ENCODE measurements at places on chromosomes 6 and 20.
A peak's percentile ranks its signal among the peaks of the same experiment; 100 is the strongest.

DNA sequence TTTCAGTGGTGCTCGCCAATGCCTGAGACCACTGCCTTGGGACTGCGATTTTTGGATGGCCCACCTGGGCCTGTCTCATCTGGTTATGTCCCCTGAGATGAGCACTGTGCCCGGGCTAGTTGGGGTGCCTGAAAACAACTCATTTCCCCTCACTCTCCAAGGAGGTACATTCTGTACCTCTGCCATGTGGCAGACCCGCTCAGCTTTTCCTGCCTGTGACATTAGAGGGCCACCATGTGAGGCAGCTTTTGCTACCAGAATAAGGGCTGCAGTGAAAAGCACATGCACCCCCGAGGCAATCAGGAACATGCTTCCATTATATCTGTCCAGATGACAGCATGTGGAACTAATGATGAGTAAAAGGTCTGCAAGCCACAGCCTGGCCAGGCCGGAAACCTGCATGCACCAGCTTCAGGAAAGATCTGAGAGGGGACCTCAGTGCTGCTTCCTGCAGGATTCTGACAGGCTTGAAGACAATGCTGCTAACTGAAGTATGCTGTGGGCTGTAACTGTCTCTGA lies 11.3 kb upstream of the SRSF6 start:
- no peak for DNase-seq

DNA sequence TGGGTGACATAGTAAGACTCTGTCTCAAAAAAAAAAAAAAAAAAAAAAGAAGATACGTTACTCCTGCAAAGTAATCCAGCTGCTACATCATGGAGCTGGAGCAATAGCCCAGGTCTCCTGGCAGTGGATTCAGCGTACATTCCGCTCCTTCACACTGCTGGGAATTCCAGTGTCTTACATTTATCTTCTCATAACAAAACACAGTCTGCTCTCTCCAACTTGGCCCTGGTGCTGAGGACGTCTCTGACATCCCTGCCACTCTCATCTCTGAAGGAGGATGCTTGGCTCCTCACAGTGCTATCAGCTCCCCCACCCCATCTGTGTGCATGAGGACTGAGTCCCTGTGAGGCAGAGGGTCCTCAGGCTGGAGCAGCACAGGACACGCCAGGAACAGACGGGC lies 529.8 kb downstream of the CD83 start:
- DNase-seq: no peak

GRCh38 chr6:12222405-12223366 lies 67.5 kb upstream of the EDN1 start:
- DNase-seq: no peak

GRCh38 chr6:71393981-71394432 lies 105.4 kb downstream of the OGFRL1 start:
- no peak for DNase-seq

GRCh38 chr6:134307870-134308269 lies 10.0 kb downstream of the SGK1 start:
- DNase-seq: no peak

DNA sequence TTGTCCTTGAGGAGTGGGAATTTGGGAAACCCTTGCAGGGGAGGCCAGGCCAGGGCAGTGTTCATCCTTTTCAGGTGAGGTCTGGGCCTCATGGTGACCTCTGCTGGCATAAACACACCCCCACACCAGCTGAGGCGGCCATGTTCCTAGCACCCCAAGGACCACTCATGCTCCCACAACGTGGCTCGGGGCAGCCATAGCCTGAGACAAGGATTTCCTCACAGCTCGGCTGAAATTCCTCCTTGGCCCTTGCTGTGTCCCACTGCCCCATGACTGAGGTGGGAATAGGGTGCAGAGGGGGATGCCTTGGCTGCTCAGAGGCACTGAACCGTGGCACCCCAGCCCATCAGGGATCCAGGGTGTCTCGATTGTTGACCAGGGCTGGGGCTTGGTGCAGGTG lies 27.3 kb upstream of the SPDEF start:
- DNase-seq: no peak

- DNase-seq: no peak
Observed at GRCh38 chr6:132713352-132714134, at the start of gene VNN1. Gene VNN1 (minus strand): TSS chr6:132714055. CDS start chr6:132714035, 20 bp downstream.

- DNase-seq: no peak
Observed at GRCh38 chr6:42352856-42353564, 98.7 kb downstream of the TRERF1 start.

GRCh38 chr20:46803123-46804020 lies 91.3 kb upstream of the EYA2 start:
- DNase-seq: no peak

- DNase-seq: no peak
Observed at GRCh38 chr20:60228255-60228654, 270.0 kb downstream of the CDH26 start.

- no peak for DNase-seq
Observed at GRCh38 chr6:156752666-156753301, 24.4 kb upstream of the ARID1B start.

DNA sequence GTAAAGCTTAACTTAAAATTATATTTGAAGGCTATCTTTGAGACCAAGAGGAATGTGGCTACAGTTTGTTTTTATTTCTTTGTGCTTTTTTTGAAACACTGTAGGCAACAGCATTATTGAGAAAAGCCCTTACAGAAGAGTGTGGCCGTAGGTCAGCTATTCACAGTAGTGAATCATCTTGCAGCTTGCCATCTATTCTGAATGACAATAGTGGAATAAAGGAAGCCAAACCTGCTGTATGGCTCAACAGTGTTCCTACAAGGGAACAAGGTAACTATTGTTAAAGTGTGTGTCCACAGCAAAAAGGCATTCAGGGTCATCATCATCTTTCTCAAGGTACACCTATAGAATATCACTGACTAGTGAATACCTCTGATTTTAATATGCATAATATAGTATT lies 88.5 kb downstream of the KIZ start:
- DNase-seq: no peak

GRCh38 chr6:123091896-123092271 lies 95.8 kb downstream of the CLVS2 start:
- no peak for DNase-seq

DNA sequence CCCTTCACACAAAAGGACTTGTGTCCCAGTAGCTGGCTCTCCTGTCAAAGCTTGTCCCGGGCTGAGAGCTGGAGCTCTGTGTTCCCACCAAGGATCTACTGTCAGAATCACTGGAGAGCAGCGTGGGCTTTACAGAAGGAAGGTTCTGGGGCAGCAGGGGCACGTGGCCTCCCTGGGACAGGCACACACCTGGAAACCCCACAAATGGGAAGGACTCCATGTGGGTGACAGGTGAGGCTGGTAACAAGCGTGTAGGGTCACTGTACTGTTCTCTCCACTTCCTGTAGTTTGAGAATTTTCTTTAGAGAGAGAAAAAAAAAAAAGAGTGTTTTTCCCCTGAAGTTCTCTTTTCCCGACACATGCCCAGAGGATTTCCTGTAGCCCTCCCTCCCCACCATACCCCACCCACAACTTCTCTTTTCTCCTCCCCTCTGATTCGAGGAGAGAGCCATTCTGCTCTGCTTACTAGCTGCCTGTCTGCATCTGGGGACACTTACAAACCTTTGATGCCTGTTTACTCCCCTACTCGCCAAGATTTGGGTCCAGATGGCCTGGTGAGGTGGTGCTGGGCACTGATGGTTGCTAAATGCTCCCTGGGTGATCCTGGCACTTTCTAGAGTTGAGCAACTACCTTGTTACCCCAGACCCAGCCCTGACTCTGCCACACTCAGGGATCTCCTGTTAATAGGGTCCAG lies 84.1 kb upstream of the SIRPA start:
- DNase-seq: no peak

- no peak for DNase-seq
Observed at GRCh38 chr6:109461733-109462526, 6.4 kb upstream of the MICAL1 start.

- no peak for DNase-seq
Observed at GRCh38 chr6:129604321-129604720, 105.7 kb downstream of the ARHGAP18 start.

DNA sequence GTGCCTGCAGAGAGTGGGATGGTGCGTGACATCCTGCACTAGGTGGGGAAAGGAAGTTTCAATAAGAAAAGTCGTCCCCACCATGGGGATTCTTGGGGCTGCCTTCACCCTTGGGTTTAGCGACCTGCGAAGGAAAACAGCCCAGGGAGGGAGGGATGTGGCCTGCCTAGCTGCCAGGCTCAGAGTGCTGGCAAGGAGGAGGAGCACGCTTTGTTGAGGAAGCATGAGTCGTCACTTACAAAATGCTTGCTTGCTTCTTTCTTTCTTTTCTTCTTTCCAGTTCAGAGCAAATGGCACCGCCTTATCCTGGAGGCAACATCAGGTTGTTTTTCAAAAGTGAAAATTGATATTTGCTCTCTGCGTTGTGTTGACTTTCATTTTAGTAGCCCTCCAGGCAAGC lies 123.2 kb downstream of the TFAP2C start:
- no peak for DNase-seq

- DNase-seq: no peak
Observed at GRCh38 chr6:139109558-139109957, 25.3 kb upstream of the HECA start.

DNA sequence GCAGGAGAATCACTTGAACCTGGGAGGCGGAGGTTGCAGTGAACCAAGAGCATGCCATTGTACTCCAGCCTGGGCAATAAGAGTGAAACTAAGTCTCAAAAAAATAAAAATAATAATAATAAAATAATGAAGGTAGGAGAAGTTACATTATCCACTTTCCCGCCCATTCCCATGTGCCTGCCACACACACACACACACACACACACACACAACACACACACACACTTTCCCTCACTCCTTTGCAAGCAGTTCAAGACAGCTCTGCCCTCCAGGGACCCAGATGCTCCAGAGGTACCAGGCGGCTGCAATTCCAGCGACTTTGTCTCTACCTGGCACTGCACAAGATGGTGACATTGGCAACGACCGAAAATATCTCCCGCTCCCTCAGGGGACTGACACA lies 224.8 kb upstream of the JARID2 start:
- DNase-seq: no peak

DNA sequence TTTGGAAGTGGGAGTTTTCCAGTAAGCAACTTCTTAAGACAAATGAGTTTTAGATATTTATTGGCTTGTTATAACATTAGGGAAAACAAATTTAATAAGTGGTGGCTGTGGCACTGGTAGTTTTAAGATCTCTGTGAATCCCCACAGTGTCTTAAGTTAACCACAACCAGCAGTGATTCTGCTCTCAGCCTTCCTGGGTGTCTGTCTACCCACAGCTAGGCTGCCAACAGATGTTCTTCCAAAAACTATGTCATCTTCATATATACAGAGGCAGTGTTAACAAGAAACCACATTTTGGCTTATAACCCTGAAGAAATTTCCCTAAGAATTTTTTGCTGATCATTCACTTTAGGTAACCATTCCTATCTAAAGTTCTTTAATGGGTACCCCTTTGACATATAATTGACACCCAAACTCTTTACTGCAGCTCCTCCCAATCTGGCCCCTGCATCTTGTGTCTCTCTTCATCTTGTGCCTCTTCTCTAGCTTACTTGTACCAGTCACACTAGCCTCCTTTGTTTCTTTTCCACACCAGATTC lies 52.7 kb downstream of the TOP1 start:
- DNase-seq: no peak

DNA sequence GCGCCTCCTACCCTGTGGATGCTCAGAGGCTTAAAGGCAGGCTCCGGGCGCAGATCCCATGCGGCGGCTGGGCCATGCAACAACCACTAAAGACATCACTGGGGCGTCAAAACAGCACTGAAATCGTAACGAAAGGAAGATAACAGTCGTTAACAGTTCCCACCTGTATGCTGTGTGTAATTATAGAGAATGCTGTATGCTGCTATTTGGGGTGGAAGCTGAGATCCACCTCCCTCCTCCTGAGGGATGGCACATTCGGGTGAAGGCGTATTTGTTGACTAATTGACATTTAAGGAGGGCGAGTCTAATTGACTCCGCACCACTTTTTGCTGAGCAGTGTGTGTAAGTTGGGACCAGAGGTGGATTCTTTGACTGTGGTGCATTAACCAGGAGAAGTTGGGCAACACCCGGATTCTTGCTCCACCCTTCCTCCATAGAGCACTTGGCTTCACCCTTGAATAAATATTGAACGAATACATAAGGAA lies 687 bp downstream of the SLC35A1 start:
- no peak for DNase-seq

DNA sequence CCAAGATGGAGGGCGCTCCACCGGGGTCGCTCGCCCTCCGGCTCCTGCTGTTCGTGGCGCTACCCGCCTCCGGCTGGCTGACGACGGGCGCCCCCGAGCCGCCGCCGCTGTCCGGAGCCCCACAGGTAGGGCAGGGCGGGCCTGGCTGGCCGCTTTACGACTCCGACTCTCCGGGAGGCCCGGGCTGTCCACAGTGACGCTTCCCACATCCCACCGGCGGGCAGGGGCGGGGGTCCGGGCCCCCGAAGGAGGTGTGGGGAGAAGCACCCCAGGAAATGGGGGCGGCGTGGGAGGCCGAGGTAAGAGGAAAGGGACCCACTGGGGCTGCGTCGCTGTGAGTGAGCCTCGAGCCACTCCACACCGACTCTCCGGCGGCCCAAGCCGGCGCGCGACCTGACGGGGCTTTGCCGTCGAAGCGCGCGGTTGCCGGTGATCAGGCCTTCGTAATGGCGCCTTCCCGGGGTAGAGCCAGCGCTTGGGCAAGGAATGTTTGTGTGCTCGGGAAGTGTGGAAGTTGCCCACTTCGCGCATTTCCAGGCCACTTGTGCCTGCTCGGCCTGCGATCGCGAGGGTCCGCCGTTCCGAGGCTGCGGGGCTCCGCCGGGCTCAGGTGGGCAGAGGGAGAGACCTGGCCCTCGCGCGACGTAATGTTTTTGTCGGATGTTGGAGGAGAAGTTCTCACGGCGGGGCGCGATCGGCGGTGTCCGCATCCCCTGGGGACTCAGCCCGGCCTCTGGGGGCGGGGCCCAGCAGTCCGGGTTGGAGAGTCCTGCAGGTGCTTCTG lies 427 bp downstream of the GINM1 start:
- DNase-seq: peak; percentile 30

DNA sequence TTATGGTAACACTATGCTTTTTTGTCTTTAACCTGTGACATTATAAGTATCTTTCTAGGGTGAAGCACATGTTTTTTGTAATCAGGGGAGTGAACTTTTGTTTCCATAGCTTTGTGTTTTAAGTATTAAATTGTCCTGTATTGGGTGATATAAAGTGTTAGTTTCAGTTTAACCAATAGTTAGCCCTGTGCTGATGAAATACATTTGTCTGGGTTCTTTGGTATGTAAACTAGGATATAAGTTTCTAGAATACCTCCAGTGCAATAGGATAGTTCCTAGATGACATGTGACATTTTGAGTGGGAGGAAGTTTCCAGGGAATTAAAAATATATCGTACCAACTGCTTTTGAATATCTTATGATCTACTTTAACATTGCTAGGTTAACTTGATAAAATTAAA lies 611.0 kb upstream of the MARCKS start:
- DNase-seq: no peak

DNA sequence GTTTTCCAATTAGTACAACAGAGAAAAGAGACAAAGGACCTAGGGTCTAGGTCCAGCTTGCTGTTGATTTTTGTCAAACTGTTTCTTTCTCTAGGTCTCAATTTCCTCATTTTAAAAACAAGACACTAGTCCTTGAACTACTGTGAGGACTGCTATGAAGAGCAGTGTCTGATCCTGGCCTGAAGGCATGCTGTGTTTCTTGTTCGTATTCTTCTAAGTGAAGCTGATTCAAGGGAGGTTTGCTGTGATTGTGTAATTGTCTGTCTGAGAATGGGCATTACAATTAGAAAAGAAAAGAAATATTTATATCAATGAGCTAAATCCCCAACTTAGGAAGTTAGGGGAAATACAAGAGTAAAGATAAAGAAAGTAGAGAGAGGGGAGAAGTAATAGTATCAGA lies 228.2 kb upstream of the SUPT3H start:
- DNase-seq: no peak

- DNase-seq: no peak
Observed at GRCh38 chr6:41677124-41677921, 39.1 kb downstream of the MDFI start.

GRCh38 chr6:130147111-130147510 lies 75.6 kb downstream of the SAMD3 start:
- no peak for DNase-seq

All from DMS79 (cell line).